ENCODE measurements at places on chromosomes 3 and 15.
A peak's percentile ranks its signal among the peaks of the same experiment; 100 is the strongest.

DNA sequence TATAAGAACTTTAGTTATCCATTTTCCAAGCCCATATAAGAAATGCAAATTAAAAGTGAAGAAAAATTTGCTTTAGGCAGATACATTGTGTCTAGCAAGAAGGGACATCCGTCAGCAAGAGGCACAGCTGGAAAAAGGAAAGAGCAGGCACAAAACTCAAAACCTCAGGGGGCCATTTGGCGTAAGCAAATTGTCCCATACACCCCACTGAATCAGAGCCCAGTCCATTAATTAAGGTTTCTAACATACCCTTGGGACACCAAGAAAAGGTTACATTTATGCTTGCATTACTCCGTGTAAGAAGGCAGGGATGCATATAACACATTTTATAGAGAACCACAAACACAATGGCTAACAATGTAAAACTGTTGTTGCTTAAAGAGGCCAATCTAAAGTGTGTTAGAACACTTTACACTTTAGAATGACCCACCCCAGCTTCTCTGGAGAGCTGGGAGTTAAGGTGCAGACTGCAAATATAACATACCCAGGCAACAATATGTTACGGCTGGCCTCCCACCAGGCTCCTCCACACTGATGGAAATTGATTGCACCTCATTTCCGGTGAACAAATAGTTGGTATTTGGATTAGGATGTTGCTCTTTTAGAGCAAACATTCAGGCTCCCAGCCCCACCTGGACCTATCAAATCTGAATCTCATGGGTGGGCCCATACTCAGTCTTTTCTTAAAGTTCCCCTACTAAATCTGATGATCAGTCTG is 23.2 kb downstream of the SEMA5B start:
- DNase-seq: no peak

- DNase-seq: no peak
These were observed 12.7 kb downstream of the TKT start for GRCh38 chr3:53243165-53243564.

GRCh38 chr15:85494048-85494777 is 113.8 kb downstream of the AKAP13 start:
- no peak for DNase-seq

DNA sequence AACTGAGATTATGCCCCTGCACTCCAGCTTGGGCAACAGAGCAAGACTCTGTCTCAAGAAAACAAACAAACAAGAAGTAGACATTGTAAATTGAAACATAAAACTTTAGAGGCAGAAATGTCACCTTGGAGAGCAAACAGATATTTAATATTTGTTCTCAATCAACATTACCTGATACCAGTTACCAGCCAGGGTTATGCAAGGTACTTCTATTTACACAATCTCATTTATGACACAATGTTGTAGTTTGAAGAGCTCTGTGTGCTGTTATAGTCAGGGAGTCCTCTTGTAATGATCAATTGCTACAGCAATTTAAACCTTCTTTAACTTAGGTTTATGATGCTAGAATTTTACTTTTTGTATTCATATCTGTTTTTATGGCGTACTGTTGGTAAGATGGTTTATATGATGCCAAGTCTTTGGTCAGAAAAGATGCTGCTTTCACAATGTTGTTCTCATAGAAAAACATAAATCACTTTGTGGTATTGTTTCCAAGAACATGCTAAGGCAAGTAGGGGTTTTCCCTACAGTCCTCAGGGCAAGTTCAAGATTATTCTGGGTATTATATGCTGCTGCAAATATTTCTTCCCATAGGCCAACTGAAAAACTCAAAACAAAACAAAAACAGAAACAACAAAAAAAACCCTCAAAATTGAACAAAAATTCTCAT is 173.5 kb downstream of the TNIK start:
- no peak for DNase-seq

- no peak for DNase-seq
These were observed 148.9 kb downstream of the IL20RB start for GRCh38 chr3:137106612-137107240.

- no peak for DNase-seq
These were observed 339.0 kb downstream of the EPHB1 start for GRCh38 chr3:135133905-135134683.

DNA sequence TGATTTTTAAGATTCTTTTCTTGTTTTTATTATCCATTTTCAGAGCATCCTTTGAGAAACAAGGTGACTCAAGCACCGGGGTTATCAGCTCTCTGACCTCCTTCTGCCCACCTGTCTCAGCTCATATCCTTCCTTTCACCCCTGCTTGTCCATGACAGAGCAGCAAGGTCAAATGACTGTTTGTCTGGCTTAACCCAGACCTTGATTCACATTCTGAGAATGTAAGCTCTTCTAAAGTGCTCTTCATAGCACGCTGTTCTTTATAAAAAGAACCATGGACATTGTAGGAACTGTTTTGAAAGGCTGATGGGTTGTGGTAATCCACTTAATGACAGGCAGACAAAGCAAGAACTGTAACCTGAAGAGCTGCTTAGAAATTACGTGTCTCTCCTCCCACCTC is 122.5 kb downstream of the CHST2 start:
- DNase-seq: no peak

- no peak for DNase-seq
These were observed 183.6 kb downstream of the XXYLT1 start for GRCh38 chr3:195087328-195087727.

GRCh38 chr15:80106051-80106450 is 46.6 kb downstream of the ZFAND6 start:
- DNase-seq: no peak

- DNase-seq: no peak
These were observed 40.0 kb downstream of the ATP2C1 start for GRCh38 chr3:130933801-130934345.

- DNase-seq: no peak
These were observed 769.1 kb downstream of the NTRK3 start for GRCh38 chr15:87487484-87487883.

DNA sequence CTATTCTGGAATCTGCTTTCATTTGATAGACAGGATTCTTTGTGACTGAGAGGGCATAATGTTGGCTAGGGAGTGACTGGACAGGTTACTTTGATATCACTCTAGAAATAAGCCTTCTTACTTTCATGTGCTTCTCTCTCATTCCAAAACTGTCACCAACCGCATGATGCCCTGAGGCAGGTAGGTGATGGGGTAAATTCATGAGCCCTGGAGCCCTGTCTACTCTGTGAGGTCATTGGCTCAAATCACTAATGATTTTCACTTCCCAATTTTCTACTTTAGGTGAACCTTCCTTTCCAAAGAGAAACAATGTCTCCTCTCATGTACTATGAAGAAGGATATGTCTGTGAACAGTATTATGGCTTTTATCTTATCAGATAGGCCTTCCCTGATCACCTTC is 596.7 kb downstream of the TUSC7 start:
- no peak for DNase-seq

DNA sequence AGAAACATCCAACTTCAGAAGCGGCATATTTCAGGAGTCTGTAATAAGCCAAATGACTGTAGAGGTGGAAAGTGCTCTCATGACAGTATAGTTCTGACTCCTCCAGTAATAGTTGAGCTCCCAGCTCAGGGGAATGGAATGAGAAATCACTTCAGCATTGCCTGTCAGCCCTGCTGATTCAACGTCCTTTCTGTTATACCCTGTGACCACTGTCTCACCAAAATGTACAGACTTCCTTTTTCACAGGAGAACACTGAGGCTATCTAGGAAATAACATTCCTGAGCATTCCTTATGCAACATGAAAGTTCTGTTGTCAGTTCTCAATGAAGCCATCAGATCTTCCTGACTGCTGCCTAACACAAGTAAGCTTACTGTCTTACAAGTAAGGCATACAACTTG is 284.5 kb upstream of the MME start:
- no peak for DNase-seq

GRCh38 chr15:37109168-37109871 is 9.0 kb upstream of the MEIS2 start:
- DNase-seq: no peak

- DNase-seq: peak; percentile 23
These were observed 234.9 kb downstream of the NEK10 start for GRCh38 chr3:27134171-27134796.

- no peak for DNase-seq
These were observed 26.0 kb downstream of the UBE2E1 start for GRCh38 chr3:23831517-23832394.

GRCh38 chr3:77475507-77475906 is 435.6 kb downstream of the ROBO2 start:
- no peak for DNase-seq

DNA sequence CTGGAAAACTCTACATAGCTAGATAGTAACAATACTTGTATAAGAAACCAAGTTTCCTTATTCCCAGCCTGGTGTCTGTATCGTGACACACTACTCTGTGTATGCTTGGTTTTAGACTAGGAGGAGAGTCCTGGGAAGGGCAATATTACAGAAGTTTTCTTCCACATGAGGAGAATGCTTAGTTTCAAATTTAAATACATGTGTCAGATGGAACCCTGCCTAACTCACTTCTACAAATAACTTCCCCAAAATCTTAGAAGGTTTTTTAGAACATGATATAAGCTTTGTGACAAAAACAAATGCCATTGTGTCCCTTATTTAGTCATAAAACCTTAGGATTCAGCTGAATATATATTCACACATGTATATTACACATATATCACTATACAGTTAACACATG is 7.2 kb upstream of the IL20RB start:
- no peak for DNase-seq

GRCh38 chr15:76840830-76841460 is 64.2 kb downstream of the SCAPER start:
- DNase-seq: no peak

- no peak for DNase-seq
These were observed 496.6 kb upstream of the SGO1 start for GRCh38 chr3:20682573-20682972.

- no peak for DNase-seq
These were observed 170.3 kb downstream of the ZPLD1 start for GRCh38 chr3:102605153-102605552.

- DNase-seq: no peak
These were observed 6.3 kb upstream of the PXK start for GRCh38 chr3:58326267-58326900.

Data from NCI-H1930 (cell line).